NCI-H460 (cell line): ENCODE measurements at places on chromosomes 5 and 9. TPM values are rescaled to one million over a fixed set of nuclear protein-coding genes. Genes with fewer than 3 reads are reported as not detected.

- DNase-seq, result no peak
Measured at GRCh38 chr5:135857630-135858311, 23.3 kb downstream of the SLC25A48 start.

DNA sequence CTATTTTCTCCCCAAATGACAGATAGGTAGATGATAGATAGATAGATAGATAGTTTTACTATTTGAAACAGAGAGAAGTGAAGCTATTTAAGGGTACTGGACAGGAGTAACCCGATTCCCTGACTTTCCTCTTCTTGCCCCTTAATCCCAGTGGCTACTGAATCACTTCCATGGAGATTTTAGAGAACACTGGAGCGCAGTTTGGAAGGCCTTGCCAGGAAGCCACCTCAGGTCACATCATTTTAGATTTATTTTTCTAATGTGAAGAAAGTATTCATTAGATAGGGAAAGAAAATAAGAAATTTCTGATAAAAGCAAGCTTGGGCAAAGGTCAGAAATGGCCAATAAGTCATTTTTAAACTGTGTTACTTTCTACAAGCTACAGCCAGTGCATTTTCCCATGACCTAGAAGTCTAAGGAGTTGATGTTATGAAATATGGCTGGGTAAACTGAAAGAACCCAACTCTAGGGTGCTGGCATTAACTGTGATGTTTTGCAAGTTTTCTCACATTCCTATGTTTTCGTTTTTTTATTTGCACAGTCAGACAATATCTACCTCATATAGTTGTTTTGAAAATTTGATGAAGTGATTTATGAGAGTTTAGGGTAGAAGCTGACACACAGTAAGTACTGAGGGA lies 544.7 kb upstream of the PTGER4 start:
- no peak for DNase-seq

DNA sequence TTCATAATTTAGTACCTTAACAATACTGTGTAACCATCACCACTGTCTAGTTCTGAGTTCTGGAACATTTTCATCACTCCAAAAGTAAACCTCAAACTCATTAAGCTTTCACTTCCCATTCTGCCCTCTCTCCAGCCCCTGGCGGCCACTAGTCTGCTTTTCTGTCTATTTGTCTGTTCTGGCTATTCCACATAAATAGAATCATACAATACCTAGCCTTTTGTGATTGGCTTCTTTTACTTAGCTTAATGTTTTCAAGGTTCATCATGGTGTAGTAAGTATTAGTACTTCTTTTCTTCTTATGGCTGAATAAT lies 138.7 kb downstream of the RAPGEF6 start:
- no peak for DNase-seq

- no peak for DNase-seq
Measured at GRCh38 chr5:15664961-15665360, 165.0 kb downstream of the FBXL7 start.

DNA sequence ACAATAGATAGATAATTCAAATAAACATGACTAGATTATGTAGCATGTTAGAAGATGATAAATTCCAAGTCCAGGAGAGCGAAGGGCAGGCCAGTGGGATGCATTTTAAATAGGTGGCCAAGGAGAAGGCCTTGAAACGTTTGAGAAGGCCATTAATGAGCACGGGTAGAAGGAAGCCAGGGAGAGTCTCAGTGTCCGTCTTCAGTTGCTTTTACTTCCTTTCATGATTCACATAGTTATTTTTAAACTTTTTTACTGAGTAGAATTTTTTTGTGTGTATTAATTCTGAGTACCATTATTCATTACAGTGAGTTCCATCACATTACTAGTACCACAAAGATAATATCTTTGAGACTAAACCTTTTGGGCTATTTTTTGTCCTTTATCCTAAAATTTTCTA lies 259.2 kb downstream of the ARRDC3 start:
- no peak for DNase-seq

- no peak for DNase-seq
Measured at GRCh38 chr9:79240774-79241173, 331.0 kb upstream of the TLE4 start.

DNA sequence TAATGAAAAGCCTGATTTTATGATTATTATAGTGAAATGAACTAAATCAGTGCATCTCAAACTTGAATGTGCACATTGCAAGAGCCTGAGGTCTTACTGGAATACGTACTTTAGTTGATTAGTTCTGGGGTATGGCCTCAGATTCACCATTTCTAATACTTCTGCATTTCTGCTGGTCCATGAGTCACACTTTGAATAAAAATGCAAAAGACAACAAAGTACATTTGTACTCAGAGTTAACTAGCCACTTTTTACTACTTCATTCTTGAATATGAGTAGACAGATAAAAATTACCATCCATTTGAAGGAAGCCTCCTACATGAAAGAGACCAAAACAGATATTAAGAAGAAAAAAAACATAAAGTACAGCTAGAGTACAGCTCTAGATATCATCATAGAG lies 27.1 kb upstream of the PRR16 start:
- no peak for DNase-seq

DNA sequence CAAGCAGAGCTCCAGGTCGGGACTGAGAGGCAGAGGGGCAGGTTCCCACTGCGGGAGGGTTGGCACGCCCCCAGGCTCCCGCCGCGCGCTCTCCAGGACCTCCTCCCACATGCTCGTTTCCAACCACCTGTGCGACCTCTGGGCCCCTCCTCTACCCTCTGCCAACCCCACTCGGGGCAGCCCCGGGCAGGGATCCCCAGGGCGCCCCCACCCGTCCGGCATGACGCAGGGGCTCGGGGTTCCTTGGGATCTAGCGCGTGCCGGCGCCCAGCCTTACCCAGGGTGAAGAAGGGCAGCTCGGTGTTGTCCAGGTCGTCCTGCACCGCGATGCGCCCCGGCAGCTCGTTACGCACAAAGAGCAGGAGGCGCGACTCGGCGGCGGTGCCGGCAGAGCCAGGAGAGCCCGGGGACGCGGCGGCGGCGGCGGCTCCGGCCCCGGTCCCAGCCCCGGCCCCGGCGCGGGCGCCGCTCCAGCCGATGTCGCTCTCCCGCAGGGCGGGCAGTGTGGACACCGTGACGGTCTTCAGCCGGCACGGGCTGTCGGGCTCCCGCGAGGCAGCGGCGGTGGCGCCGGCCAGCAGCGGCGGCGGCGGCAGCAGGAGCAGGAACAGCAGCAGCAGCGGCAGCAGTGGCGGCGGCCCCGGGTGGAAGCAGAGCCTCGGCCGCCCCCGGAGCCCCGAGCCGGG lies 494 bp downstream of the ASTN2 start:
- no peak for DNase-seq

GRCh38 chr9:72038890-72039410 lies 21.5 kb downstream of the C9orf57 start:
- DNase-seq, result peak; percentile 94

GRCh38 chr5:36712706-36713105 lies 106.3 kb downstream of the SLC1A3 start:
- no peak for DNase-seq

GRCh38 chr9:72165821-72166547 lies 16.7 kb downstream of the GDA start:
- DNase-seq, result peak; percentile 57

DNA sequence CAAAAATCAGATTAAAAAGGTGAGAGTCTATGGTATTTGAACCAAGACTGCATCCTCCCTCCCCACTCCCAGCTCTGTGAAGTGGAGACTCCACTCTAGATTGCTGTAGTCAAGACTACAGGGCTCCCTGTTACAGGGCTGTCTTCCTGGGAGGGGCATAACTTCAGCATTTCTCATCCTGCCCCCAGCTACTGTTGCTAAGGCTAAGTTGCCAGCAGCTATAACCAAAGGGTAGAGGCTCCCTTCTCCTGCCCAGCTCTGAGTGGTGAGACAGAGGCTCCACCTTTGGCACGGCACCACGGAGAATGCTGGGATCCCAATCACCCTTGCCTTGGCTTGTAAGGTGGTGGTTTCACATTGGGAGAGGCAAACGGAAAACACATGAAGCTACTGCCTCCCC lies 39.2 kb upstream of the GCNT4 start:
- no peak for DNase-seq

DNA sequence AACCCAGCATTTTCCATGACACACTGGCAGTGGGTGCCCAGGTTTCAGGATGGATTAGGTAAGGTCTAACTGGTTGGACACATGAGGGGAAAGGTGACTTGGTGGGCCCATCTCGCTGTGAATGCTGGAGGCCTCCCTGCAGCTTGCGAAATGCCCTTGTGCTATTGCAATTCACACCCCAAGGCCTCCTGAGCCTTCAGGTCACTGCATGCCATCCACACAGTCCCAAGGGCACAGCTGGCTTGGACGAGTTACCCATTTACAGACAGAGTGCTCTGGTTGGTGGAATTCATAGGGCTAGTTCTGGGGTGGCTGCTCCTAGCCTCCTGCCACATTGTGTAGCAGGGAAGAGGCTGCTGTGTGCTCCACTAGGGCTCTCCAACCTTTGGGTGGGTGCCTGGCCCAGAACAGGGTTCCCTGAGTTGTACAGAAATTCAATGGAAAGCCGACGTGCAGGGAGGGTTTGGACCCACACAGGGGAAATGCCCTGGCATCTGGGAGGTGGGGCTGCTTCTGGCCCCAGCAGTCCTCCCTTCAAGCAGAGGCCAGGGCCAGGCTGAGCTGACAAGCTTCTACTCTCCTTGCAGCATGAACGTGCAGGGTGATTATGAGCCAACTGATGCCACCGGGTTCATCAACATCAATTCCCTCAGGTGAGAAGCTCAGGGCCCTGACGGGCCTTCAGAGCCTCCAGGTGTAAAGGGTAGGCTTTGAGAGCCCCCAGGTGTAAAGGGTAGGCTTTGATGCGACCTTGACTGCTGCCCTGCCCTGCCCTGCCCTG lies 54.3 kb downstream of the ASS1 start:
- no peak for DNase-seq

- DNase-seq, result no peak
Measured at GRCh38 chr5:79535477-79536192, 21.7 kb upstream of the HOMER1 start.

DNA sequence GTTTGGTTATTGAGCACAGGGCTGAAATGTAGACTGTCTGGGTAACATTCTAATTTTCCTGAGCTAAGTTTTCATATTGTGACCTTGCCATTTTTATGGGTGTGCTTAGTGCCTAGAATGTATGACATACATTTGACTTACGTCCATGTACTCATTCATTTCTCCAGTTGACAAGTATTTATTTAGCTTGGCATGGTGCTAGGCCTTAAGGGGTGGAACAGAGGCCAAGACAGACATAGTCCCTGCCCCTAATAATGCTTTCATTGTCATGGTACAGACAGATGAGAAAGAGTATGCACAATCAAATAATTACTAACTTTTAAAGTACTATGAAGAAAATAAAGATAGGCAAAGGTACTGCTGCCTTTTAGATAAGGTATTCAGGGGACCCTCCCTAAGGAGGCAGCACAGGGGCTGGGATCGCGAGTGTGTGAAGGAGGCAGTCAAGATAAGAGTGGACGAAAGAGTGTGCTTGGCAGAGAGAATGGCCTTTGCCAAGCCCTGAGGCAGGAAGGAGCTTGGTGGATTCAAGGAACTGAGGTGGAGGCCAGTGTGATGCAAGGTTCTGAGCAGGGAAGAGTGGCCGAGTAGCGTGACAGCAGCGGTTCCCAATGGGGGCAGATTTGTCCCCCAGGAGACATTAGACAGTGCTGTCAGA lies 128.0 kb downstream of the PIP5K1B start:
- peak; percentile 78 for DNase-seq

DNA sequence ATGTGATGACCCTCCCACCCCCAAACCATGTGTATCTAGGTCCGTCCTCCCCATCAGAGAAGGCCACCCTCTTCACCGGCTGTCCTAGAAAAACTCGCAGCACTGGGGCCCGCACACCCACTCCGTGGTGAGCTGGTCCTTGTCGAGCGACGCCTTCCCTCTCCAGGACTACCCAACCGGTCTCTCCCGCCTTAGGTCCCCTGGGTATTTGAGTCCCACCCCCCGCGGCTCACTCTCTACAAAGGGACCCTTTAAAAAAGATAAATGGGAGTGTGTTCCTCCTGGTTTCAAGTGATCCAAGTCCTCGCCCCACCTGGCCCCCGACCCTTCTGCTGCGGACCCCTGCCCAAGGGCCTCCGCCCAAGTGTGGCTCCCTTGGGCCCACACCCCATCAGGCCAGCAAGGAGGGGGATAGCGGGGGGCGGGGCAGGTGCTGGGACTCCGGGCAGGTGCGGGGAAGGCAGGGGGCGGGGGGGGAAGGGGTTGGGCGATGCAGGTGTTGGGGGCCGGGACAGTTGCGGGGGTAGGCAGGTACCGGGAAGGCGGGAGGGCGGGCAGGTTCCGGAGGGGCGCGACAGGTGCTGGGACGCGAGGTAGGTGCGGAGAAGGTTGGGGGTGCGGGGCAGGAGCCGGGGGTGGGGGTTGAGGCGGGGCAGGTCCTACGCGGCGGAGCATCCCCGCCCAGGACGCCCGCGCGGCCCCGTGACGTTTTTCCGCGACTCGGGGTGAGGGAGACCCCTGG lies 970 bp upstream of the ARRDC1 start:
- DNase-seq, result no peak

DNA sequence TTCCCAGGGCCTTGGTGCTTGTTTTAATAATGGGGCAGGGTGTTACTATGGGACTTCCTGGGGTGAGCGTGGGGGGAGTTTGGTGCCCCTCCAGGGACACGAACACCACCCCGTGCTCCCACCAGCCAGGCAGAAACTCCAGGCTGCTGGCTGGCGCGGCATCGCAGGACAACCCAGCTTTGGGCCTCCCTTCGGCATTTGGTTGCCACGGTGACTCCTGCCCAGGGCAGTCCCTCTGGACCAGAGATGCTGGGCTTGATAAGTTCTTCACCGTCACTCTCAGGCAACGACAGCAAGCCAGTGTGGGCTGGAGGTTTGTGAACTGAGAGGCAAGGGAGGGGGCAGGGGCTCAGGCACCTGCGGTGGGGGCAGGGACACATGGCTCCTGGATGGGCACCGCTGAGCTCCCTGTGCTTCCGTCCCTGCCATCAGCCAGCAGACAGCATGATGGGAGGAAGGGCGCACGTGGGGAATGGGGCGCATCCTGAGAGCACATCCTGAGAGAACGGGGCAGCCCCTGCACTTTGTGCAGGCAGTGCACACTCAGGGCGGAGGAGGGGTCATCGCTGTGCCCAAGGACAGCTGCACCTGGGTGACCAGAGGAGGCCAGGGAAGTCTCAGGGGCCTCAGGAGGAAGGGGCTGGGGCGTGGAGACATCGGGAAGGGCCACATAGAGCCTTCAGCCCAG lies 116.4 kb downstream of the RXRA start:
- DNase-seq, result no peak

CFAP77 gene
- not detected in 2 replicates for total RNA-seq

NCBP1 gene
- total RNA-seq, result 26.4 and 33.3 TPM in 2 replicates

BAAT gene
- total RNA-seq, result 0.10 and 0.14 TPM in 2 replicates

TRAF2 gene
- 12.1 and 17.9 TPM in 2 replicates for total RNA-seq
